MG63 (cell line): ENCODE measurements at places on chromosomes 3 and 15.
A peak's percentile ranks its signal among the peaks of the same experiment; 100 is the strongest.

DNA sequence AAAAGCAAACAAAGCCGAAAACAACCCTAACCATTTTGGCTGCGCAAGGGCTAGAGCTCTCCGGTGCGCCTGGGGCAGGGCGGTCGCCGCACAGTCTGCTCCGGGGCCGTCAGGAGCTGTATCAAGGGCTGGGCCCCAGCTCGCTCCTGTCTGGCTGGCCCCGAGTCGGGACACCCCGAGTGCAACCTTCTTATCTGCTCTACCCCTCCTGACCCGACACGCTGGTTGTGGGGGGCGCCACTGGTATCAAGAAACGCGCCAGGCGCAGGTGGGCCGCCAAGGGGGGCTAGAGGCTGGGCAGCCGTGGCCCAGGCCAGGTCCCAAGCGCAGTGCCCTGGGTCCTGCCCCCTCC lies 36.0 kb downstream of the NR2F2 start:
- DNase-seq = no peak

DNA sequence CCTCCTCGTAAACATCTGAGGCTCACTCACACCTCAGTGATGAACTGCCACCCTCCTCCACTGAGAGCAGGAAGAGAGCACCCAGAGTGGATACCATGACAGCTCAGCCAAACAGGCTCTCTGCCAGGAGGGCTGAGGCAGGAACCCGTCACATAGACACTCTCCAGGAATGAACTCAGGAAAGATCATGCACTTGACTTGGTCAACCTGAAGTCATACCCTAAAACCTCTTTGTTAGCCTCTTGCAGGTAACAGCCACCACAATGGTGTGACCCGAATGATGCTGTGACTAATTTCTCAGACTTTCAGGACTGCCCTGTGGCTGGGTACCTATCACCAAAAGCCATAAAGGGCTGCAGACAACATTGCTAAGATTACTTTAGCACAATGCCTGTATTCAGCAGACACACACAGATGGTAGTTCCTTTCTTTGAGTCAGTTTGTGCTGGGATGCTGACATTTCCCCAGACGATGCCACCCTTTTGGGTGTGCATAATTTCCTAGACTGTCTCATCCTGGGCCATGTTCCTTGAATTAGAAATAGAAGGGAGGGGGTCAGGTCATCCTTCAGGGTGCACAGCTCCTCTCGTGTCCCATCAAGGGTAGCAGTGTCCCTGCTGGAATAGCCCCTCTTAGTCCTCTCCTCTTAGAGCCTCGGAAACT lies 30.3 kb downstream of the CX3CR1 start:
- peak; percentile 42 for DNase-seq

DNA sequence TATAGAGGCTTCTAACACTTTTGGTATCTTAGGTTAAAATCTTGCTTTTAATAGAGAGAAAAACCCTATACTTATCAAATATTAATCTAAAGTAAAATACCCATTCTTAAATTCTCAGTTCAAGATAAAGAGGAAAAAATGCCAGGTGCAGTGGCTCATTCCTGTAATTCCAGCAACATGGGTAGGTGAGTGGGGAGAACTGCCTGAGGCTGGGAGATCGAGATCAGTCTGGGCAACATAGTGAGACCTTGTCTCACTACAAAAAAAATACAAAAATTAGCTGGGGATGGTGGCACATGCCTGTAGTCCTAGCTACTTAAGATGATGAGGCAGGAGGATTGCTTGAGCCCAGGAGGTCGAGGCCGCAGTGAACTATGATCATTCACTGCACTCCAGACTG lies 135.8 kb downstream of the CLASP2 start:
- no peak for DNase-seq

GRCh38 chr3:39808467-39809180 lies 785 bp upstream of the MYRIP start:
- DNase-seq = no peak

DNA sequence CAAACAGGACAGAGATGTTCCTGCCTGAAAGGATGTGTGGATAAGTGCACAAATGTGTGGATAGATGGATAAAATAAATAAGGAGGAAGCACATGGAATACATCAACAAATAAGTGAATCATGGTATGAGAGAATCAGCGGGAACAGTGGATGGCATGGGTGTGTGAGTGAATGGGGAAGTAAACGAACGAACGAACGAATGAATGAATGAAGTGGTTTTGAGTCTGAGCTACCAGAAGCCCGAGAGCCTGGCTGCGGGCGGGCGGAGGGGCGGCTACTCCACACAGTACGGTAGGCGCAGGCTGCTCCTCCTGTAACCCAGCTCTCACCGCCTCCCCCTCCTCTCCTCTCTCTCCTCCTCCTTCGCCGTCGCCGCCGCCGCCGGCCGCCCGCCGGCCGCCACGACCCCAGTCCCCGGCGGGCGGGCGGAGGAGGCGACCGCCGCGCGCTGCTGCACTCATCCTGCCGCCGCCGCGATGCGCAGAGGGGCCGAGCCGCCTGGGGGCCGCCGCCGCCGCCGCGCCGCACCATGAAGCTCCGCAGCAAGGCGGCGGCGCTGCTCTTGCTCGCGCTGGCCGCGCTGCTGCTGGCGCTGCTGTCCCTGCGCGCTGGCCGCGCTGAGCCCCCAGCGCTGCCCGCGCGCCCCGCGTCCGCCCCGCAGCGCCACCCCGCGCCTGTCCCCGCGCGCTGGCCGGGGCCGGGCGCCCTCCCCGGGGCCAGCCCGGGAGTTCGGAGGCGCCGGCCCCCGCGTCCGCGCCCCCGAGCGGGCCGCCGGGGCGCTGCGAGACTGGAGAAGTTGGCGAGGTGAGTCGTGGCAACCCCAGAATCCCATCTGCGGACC lies at the start of gene GXYLT2:
Gene GXYLT2, plus strand, starts transcription at position 342 of the 841 bp plus-strand sequence. Its CDS starts 188 bp downstream, at position 530.
- DNase-seq = peak; percentile 53

- DNase-seq = no peak
Observed at GRCh38 chr15:93820566-93820965, 410.8 kb upstream of the MCTP2 start.

- peak; percentile 59 for DNase-seq
Observed at GRCh38 chr3:72270072-72270681, 485.2 kb upstream of the PROK2 start.

GRCh38 chr3:5423523-5423922 lies 236.0 kb downstream of the EDEM1 start:
- DNase-seq = no peak
